Coronary artery (tissue), 2 donors: ENCODE measurements at places on chromosomes 13 and 19.
A peak's percentile ranks its signal among the peaks of the same experiment; 100 is the strongest.

- no peak for DNase-seq
Observed at GRCh38 chr13:92896842-92897241, 329.8 kb upstream of the GPC6 start.

- DNase-seq: no peak
Observed at GRCh38 chr13:72986197-72986596, 72.6 kb upstream of the KLF5 start.

- no peak for DNase-seq
Observed at GRCh38 chr19:33777753-33778088, 18.9 kb upstream of the KCTD15 start.

GRCh38 chr13:112828756-112829155 is 138.9 kb downstream of the ATP11A start:
- DNase-seq: no peak

GRCh38 chr13:21528616-21529015 is 69.5 kb upstream of the ZDHHC20 start:
- DNase-seq: no peak

DNA sequence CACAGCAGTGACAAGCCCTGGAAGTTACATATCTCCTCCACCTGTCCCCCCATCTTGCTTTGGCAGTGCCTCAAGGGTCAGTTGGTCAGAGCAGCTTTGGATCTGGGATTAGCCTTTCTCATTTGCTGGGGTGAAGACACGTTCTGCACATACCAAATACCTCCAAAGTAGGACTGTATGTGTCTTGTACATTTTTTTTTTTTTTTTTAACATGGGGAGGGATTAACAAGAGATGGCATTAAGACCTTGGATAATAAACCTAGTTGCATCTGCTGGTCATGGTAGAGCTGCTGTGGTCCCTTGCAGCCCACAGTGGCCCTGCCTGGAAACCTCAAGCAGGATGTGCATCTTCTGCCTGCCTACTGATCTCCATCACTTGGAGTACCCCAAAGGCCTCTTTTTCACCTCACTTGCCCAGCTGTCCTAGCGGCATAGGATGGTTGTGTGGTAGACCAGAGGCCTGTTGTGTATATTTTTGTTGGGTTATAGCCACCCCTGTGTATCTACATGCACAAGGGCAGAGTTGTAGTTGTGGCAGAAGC is 2.5 kb downstream of the RPS19 start:
- DNase-seq: no peak

- DNase-seq: no peak
Observed at GRCh38 chr13:70051531-70051930, 56.1 kb upstream of the ATXN8OS start.

DNA sequence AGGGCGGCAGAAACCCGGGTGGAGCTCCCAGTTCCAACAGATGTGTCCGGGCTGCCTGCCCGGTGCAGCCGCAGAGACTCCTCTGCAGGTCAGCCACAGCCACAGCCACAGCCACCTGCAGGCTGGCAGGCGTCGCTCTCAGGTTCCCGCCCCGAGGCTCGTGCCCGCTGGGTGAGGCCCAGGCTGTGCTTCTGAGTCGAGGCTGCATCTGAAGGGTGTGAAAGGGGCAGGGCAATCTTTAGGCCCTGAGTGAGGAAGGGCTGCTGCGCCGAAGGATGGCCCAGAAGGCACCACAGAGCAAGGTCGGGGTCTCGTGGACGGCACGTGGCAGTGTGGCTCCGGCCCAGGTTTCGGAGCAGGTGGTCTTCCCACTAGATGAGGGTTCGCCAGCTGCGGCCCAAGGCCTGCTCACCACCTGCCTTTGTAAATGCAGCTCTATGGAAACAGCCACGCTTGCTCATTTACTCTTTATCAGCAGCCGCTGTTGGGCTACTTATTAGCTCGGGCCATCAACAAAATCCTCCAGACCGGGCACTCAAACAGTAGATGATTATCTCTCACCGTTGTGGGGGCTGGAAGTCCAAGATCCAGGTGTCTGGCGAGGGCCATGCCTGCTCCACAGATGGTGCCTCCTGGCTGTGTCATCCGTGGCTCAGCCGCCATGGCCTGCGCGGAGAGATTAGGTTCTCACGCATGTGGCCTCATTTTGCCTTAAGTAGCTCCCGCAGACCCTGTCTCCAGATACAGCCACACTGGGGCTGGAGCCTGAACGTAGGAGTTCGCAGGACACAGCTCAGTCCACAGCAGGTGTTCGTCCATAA is 40.3 kb upstream of the TFDP1 start:
- DNase-seq: no peak

GRCh38 chr13:65856431-65856830 is 1373.7 kb downstream of the PCDH9 start:
- no peak for DNase-seq

DNA sequence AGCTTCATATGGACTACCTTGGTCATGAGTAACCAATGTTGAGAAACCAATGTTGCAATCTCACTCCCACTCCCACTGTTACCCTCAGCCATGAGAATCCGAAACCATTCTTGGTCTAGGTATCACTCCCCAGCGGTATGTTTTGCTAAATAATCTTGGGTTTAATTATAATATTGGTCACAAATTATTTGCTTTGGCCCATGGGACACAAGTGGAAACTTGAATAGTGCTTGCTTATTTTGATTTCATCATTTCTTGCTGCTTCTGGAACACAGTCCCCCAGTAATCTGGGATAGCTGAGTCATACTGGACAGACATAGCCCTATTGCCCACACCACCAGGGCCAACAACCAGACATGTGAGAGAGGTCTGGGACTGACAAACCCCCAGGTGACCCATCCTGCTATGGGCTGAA is 171.6 kb upstream of the IPO5 start:
- DNase-seq: peak; percentile 85

DNA sequence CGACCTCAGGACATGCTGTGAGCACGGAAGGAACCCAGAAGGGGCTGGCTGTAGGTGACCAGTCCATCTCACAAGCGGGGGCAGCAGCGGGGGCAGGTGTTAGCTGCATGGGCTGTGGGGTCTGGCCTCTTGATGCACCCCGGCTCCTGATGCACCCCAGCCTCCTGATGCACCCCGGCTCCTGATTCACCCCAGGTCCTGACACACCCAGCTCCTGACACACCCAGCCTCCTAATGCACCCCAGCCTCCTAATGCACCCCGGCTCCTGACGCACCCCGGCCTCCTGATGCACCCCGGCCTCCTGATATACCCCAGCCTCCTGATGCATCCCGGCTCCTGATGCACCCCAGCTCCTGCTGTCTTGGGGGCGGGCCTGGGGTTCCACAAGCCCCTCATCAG is 7.4 kb downstream of the LSM7 start:
- DNase-seq: no peak

GRCh38 chr13:48827709-48828108 is 148.0 kb upstream of the FNDC3A start:
- DNase-seq: no peak

- no peak for DNase-seq
Observed at GRCh38 chr13:46908501-46908900, 11.6 kb upstream of the HTR2A start.

- peak; percentile 89 for DNase-seq
Observed at GRCh38 chr13:34156841-34157365, 339.0 kb downstream of the RFC3 start.

- no peak for DNase-seq
Observed at GRCh38 chr13:40993987-40994386, 25.1 kb downstream of the ELF1 start.

GRCh38 chr19:29119590-29119989 is 93.4 kb downstream of the UQCRFS1 start:
- DNase-seq: no peak

DNA sequence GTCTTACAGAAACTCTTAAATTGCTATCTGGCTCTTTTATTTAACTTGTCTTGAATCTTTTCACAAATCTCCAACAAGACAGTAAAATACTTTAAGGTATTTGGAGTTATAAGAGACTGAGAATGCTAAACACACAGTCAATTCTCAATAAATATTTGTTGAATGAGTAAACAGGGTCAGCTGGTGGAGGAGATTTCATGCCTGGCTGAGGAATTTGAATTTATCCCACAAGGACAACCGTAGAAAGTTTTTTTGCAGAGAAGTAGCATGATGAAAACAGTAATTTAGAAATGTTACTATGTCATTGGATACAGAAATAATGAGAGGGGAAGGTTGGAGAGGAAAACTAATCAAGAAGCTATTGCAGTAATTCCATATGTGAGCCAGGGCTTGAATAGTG is 1223.7 kb downstream of the PCDH17 start:
- DNase-seq: no peak

GRCh38 chr13:23654111-23655110 is 84.2 kb downstream of the TNFRSF19 start:
- DNase-seq: no peak

GRCh38 chr13:73984949-73985691 is 149.1 kb downstream of the KLF12 start:
- no peak for DNase-seq

- no peak for DNase-seq
Observed at GRCh38 chr13:109743706-109744453, 42.5 kb downstream of the IRS2 start.

- DNase-seq: no peak
Observed at GRCh38 chr19:3476830-3477229, 3.5 kb downstream of the SMIM24 start.

GRCh38 chr19:30159636-30160035 is 212.5 kb upstream of the ZNF536 start:
- no peak for DNase-seq

DNA sequence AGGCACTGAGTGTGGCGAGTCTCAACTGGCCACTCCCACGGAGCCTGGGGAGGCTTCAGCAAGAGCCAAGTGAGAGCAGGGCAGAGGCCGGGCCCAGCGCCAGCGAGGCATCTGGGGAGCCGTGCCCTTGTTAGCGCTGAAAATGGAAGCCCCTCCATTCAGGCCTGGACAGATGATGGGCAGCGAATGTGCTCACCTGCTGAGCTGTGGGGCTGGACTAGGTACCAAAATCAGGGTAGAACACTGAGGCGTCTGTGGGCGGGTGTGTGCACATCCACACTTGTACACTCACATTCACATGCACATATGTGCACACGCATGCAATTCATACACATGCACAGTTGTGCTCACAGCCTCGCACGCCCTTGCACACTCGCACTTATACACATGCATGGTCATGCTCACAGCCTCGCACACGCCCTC is 20.7 kb downstream of the NAXD start:
- peak; percentile 29 for DNase-seq

DNA sequence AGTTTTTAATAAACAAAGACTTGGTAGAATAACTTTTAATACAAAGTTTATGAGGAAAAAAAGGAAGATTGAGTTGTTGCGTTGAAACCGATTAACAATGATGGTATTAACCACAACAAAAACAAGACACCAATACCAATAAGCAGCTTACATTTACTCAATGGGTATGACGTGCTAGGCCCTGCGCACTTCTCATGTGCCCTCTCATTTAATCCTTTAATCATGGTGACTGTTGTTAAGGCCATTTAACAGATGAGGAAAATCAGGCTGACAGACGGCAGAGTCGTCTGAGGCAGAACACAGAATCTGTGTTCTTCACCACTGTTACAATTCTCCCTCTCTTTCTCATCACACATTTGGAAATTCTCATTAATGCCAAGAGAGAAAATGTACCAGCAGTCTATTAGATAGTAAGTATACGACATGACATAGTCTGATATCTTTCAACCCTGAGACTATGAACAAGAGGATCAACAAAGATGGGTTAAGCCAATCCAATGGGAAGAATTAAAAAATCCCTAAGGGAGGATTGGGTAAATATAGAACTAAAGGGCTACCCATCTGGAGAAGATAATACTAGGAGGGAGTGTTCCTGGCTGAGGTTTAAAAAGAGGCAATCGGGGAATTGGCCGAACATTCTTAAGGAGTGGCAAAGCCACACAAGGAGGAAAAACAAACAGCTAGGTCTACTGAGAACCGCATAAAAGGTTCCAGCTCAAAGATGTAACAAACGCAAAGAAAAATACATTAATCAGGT is 54.0 kb downstream of the DOCK9 start:
- no peak for DNase-seq

DNA sequence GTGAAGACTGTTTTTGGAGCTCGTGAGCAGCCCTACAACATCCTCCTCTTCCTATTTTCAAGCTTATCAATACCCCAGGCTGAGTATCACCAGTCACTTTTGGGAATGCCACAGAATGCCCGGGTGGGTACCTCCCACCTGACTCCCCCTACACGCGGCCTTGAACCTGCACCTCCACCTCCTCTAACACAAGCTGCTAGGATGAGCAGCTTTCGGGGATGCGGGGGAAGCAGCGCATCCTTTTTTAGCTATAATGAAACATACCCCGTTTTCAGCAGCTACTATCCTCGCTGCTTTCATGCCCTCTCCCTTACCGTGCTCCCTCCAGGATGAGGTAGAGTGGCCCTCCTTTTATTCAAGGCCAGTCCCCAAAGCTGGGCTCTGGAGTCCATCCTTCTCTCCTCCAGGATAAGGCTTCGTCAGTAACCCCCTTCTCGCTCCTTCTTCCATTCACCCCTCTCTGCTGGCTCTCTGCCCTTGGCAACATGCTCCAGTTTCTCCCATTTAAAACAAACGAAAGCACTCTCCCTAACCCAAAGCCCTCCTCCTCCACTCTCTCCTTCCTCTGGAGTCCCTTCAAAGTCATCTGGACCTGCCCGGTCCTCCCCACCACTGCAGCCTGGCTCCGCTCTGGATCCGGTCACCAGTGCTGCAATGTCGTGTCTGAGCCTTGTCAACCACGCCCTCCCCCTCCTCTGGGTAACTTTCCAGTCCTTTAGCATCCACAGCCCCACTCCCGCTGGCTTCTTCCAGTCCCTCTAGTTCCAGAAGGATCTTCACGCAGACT is 55.3 kb downstream of the STK24 start:
- no peak for DNase-seq

GRCh38 chr13:54768214-54768613 is 1739.6 kb downstream of the OLFM4 start:
- no peak for DNase-seq

DNA sequence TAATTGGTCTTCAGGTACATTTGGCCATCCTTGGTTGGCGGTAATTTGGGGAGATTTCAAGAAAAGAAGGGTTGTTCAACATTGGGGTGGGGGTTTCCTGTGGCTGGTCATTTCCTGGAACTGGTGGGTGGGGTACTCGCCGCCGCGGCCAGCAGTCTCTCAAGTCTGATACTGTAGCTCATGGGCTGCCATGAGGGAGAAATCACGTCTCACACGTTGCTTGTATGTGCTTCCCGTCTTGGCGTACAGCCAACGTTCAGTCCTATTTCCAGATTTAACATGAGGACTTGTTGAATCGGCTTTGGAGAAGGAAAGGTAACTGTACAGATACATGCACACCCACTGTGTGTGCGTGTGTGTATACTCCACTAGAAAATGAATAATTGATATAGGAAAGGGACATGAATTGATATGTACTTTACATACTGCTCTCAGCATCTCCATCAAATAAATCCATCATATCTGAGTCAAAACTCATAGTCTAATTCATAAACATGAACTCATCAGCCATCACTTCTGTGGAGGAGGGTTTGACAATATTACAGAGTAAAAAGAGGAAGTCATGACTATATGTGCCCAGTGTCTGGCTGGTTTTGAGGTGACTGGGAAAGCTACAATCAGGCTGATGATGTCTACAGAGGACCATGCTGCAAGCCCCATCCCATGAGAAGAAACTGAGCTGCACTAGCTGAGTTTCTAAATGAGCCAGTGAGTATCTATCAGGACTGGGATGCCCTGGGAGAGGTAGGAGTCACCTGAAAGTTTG is 418.1 kb downstream of the TSHZ3 start:
- no peak for DNase-seq

- peak; percentile 46 for DNase-seq
Observed at GRCh38 chr19:31141301-31141700, 207.9 kb downstream of the TSHZ3 start.
